Inflammatory macrophage treated with lipopolysaccharide for 1 hour (primary cell): ENCODE measurements at places on chromosomes 2 and 18.

DNA sequence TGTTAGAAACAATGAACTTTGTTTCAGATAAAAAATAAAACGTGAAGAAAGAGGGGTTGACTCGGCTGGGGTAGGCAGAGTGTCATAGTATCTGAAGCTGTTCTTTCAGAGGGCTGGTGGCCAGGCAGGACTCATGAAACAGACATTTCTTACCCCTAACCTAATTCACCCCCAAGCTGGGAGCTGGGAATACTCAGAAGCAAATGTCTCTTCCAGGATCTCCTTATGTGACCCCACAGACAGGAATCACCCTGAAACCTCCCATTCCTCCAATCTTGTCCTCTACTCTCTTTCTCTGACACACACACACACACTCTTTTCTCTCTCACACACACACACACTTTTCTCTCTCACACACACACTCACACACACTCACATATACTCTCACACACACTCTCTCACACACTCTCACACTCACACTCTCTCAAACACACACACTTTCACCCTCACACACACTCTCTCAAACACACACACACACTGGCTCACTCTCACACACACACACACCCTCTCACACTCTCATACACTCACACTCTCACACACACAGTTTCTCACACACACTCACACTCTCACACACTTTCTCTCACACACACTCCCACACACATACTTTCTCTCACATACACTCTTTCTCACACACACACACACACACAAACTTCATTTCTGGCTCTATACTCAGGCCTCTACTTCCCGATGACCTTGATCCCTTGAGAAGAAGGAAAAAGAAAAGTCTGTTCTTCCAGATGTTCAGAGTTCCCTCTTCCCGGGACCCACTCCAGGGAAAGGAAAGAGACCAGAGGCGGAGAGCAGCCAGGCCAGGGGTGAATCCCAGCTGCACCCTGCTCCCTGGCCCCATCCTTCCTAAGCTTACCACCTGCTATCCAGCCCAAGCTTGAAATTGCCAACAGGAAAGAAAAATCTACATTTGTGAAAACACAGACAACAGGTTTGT is 167.7 kb downstream of the TXNL1 start:
- DNase-seq = no peak

DNA sequence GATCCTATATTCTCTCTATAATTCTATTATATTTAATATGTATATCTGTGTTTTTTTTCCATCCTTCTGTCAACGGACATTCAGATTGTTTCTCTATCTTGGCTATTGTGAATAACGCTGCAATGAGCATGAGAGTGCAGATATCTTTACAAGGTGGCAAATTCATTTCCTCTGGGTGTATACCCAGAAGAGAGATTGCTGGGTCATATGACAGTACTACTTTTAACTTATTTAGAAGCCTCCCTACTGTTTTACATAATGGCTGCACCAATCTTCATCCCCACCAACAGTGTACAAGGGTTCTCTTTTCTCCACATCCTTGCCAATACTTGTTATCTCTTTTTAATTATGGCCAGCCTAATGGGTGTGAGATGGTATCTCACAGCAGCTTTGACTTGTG is 66.5 kb downstream of the TSPYL6 start:
- DNase-seq = no peak

- no peak for DNase-seq
Measured at GRCh38 chr2:102514061-102514785, 41.2 kb downstream of the SLC9A4 start.

GRCh38 chr2:201855356-201855755 is 49.0 kb downstream of the CDK15 start:
- DNase-seq = no peak

DNA sequence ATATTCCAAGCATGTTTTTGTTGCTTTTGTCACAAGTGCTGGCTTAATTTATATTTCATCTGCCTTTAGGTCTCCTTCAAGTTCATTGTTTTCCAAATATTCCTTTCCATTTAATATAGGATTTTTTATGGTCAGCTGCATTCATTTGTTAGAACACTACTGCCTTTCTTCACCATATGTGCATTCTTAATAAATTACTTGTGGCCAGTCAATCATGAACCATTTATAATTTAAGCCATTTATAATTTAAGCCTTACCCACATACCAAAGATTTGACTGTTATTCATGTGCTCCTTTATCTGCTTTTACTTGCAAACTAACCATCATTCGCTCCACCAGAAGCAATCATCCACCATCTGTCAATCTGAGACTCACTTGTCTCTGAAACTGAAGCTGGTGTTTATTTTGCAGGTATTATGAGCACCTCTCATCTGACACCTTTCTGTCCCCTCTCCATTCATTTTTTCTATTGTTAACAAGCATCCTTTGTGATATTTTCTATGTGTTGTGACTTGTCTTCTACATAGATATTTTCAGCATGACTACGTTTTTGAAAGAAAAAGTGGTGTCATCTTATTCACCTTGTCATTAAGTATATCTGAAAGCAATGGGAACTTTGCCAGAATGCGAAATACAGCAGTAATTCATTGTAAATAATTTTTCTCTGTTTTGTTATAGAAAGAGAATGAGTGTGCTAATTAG is 786.8 kb downstream of the KCNJ3 start:
- no peak for DNase-seq

GRCh38 chr18:53489266-53489665 is 735.2 kb downstream of the MBD2 start:
- no peak for DNase-seq

DNA sequence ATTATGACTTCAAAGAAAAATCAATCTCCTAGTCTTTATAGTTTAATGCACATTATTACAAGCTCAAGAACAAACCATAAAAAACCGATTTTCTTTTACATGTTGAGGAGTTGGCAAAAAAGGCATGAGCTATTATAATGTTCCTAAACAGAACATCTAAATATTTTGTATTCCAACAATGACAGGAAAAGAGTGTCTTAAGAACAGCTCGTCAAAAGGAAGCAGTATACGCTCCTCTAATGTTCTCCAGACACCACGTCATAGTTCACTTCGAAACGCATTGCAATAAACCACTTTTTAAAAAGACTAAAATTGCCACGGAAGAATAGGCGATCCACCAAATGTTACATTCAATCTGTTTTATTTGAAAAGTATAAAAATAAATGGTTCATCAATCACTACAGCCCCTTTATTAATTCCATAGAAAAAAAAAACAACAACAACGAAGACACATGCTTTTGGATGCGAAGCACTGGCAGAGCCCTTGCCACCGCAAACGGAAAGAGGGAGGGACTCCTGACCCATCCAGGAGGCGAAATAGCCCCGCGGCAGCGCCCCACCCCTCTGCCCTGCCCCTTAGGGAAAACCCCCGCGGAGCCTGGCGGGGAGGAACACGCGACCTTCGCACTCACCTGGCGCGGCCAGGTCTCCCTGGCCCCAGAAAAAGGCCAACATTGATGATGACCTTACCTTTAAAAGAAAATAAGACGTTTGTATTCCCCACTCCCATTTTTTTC is 45.8 kb downstream of the MBP start:
- DNase-seq = no peak

GRCh38 chr18:6579486-6579885 is 150.0 kb upstream of the ARHGAP28 start:
- no peak for DNase-seq

DNA sequence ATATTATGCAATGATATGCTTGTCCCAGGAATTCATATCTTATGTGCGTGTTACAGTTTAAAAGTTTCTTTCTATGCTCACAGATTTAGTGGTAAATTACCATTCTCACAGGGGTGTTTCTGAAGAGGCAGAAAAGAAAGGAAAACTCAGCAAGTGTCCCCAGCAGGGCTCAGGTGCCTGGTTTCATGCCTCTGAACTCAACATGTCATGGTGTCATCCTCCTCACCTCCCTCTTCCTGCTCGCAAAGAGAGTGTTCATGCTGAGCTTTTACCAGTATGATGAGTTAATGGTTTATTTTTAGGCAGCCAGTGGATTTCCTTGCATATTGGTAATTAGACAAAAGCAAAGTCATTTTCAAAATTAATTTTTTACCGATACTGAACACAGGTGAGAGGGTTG is 492.9 kb upstream of the ZEB2 start:
- DNase-seq = no peak

GRCh38 chr2:78718024-78718423 is 307.5 kb upstream of the REG3G start:
- no peak for DNase-seq

DNA sequence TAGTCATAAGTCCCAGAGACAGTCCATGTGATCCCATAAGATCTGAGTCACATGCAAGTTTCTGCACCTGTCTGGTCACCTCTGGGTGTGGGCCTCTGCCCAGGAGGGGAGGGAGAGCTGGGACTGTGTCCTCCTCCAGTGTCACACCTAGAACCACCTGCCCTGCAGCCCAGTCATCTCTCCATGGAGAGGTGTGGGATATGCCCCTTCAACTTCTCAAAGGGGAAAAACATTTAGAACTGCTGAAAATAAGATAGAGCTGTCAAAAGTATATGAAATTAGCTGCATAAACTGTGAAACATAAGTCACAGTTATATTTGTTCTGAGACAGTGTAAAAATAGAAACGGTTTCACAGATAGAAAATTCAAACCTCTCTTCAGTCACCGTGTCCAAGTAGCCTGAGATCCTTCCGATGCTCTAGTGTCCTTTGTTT is 55.4 kb downstream of the NGEF start:
- DNase-seq = no peak

GRCh38 chr2:18514526-18515461 is 45.7 kb downstream of the RDH14 start:
- DNase-seq = no peak

GRCh38 chr2:27118525-27119329 is at the start of gene CGREF1:
TSS of gene CGREF1 (minus strand) at chr2:27119128. CDS start at chr2:27104366, 14,762 bp downstream.
- DNase-seq = no peak

DNA sequence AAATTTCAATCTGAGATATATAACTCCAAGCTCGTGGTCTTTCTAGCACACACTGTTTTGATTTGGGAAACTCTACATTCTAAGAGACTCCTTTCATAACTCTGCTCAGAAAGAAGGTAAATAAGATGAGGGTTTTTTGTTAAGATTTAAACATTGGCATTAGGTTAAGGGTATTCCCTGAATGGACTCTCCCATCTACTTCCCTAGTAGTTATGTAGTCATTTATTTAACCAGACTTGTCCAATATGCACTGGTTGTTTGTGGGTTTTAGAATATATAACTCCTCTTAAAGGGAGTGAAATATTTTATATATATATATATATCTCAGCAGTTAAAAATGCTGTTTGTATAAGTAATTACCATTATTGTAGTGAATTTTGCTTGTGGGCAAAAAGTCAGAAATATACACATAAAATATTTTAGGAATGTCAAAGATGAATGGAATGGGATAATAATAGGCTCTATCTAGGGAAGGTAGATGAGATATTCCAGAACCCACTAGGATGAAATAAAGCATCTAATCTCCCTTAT is 61.5 kb upstream of the WDR75 start:
- no peak for DNase-seq

GRCh38 chr2:124039762-124040291 is 14.7 kb downstream of the CNTNAP5 start:
- no peak for DNase-seq

GRCh38 chr2:95068256-95068655 is 42.7 kb downstream of the MAL start:
- no peak for DNase-seq

DNA sequence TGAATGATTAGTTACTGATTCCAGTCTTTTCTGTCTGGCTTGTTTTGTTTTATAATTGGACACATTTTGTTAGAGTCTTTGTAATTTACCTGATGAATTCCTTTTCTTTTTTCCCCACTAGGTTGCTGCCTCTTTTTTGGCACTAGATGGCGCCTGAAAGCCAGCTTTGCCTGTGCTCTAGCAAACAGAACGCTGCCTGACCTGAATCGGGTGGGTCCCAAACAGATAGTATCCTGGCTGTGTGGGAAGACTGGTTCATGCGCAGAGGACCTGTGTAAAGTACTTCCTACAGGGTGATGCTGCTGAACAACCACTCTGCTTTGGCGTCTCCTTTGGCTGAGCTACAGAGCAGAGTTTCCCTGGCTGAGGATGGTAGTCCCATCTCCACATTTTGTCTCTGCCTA is 288.2 kb downstream of the IKZF2 start:
- DNase-seq = peak; percentile 29

DNA sequence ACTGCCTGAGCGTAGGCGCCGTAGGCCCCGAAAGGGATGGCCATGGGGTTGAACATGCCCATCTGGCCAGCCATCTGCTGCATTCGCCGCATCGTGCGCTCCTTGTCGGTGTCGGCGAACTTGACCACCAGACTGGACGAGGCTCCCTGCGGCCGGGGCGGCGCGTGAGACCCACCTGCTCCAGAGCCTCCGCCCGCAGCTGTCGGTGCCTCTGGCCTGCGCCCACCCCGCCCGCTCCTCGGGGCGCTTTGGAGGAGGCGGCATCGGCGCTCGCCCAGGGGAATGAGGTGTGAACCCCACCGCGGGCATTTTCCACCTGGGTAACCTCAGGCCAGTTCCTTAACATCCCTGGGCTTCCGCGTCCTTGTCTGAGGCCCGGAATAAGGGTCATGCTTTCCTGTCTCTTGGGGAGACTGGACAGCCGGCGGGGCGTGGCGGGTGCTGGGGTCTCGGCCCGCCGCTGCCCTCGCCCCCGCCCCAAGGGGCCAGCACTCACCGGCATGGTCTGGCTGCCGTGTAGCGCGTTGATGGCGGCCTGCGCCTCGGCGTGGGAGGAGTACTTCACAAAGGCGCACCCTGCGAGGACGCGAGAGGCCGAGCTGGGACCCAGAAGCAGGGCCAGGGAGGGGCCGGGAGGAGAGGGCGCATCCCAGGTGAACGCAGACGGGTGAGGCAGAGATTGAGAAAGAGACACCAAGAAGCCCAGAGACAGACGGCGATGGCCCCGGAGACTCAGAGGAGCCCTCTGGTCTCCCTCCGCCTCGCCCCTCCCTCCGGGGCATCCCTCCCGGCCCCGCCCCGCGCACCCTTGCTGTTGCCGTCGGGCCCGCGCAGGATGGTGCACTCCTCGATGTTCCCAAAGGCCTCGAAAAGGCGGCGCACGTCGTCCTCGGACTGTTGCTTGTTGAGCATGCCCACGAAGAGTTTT is 291.0 kb downstream of the CELF4 start:
- no peak for DNase-seq

DNA sequence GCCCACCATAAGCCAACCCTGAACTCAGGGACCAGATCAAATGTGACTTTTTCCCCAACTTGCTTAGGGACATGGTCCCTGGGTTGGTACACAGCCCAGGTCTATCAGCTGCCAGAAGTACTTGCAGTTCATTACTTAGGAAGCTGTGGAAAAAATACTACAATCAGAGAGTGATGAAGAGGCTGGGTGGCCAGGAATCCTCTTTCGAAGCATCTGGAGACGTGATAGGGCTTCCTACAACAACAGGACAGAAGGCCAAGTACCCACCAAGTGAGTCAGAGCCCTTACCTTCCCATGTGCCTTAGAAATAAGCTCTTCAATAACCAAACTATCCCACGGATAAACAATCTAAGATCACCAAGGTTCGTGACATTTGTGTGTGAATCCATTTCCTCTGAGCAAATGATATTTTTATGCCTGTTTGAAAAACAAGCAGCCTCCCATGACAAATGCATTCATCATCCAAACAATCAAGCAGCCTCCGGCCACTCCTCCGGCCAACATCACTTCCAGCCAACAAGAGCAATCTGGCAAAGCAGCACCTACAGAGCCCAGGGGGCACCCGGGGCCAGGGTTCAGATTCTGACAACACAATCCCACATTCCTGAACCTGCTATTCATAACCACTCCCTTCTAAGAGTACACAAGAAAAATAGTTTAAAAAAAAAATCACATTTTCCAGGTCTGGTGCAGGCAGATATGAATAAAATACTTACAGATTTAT is 26.4 kb downstream of the TBC1D8 start:
- DNase-seq = no peak
